ENCODE measurements at places on chromosomes 2 and 18. TPM values are rescaled to one million over a fixed set of nuclear protein-coding genes. Genes with fewer than 3 reads are reported as not detected.

DNA sequence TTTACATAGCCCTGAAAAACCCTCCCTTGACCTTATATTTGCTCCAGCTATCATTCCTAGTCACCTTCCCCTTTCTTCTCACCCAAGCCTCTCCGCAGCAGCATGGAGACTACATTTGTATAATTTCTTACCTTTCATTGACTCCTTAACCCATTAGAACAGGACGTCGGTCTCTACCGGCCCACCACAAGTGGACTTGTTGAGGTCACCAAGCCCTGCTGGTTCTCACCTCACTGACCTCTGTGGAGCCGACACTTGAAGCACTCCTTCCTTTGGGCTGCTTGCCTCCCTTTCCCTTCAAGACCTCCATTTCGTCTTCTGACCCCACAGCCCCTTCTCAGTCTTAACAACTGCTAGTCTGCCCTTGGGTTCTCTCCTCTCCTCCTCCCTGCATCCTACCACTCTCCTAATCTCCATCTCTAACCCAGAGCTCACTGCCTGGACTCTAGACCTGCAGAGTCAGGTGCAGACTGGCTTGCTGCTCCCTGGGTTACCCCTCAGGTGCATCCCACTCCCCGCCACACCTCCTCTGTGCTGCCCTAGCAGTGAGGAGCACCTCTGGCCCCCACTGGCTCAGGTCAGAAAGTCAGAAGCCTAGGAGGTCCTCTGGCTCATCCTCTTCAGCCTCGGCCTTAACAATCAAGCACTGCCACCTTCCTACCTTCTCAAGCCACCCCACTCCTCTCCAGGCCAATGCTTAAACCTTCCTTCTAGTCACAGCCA, 5.3 kb upstream of the SFXN5 start:
- no peak overlapping the region for H3K27ac ChIP-seq
- H3K27me3 ChIP-seq: no peaks in the 10 kb centered on the region
- DNase-seq: no peak

DNA sequence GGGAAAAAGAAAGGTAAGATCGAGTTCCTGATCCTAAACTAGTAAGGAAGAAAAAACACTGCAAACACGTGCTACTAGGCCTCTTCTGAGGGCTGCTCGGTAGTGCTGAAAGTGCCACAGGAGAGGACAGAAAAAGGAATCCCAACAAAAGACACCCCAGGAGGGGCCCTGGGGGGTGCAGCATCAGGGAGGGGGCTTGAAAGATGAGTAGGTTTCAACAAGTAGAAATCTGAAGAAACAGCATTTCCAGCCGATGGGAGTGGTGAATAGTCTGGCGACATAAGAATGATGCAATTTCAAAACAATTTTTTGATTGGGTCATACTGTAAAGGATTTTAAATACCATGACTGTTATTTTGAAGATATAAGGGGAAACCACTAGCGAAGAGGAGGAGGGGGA, 98.6 kb downstream of the NOL10 start:
- peaks cover 31% of the 10 kb centered on the region for H3K36me3 ChIP-seq
- DNase-seq: no peak

DNA sequence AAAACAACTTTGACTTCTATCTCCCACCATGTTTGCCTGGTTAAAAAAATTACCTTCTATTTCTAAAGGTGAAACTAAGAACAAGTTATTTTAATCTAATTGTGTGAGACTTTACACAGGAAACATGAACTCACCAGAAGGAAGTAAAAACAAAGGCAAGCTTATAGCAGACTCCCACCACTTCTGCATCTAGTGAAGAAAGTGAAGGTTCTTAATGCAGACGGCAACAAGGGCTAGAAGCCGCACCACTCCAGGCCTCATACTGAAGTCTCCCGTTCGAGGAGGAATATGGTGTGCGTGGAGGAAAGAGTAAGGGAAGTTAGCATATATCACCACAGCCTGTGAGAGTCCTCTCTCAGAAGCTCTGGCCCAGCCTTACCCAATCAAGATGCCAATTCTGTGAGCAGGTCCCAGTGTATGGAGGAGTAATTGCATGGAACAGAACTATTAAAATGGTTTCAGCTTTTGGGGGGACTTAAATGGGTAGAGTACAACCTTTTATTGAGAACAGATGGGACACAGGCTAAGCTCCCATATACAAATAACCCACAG, 958.7 kb downstream of the BCL11A start:
- no peak for DNase-seq
- H3K27ac ChIP-seq: no peak overlapping the region
- H3K27me3 ChIP-seq: no peaks in the 10 kb centered on the region

GRCh38 chr2:40210344-40210967, 241.4 kb downstream of the SLC8A1 start:
- H3K4me1 ChIP-seq: no peaks in the 10 kb centered on the region
- no peak for DNase-seq
- H3K4me3 ChIP-seq: no peak overlapping the region
- H3K27ac ChIP-seq: no peak overlapping the region
- no peaks in the 10 kb centered on the region for H3K36me3 ChIP-seq

The TNFAIP6 gene
- total RNA-seq: not detected
